Activated gamma-delta T cell treated with anti-CD3 and anti-CD28 coated beads, Interleukin-2, amount 50 U/mL, for 16 hours (primary cell): ENCODE measurements at places on chromosomes 3 and 15.

DNA sequence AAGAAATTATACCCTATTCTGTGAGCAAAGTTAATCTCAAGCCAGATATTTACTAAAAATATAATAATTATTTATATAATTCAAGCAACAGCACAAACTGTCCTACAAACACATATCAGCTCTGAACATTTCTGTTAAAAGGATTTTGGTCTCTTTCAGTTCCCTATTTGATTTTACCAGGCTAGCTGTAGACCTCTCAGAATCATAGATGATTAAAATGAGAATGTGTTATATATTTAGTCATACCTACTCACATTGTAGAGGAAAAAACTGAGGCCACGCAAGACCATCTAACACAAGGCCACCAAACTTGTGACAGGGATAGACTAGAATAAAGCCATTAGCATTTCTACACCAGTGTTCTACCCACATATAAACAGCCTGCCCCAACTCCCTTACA is 28.5 kb downstream of the ACKR4 start:
- no peak for DNase-seq

GRCh38 chr15:40134885-40135284 is 26.0 kb upstream of the BUB1B start:
- no peak for DNase-seq

DNA sequence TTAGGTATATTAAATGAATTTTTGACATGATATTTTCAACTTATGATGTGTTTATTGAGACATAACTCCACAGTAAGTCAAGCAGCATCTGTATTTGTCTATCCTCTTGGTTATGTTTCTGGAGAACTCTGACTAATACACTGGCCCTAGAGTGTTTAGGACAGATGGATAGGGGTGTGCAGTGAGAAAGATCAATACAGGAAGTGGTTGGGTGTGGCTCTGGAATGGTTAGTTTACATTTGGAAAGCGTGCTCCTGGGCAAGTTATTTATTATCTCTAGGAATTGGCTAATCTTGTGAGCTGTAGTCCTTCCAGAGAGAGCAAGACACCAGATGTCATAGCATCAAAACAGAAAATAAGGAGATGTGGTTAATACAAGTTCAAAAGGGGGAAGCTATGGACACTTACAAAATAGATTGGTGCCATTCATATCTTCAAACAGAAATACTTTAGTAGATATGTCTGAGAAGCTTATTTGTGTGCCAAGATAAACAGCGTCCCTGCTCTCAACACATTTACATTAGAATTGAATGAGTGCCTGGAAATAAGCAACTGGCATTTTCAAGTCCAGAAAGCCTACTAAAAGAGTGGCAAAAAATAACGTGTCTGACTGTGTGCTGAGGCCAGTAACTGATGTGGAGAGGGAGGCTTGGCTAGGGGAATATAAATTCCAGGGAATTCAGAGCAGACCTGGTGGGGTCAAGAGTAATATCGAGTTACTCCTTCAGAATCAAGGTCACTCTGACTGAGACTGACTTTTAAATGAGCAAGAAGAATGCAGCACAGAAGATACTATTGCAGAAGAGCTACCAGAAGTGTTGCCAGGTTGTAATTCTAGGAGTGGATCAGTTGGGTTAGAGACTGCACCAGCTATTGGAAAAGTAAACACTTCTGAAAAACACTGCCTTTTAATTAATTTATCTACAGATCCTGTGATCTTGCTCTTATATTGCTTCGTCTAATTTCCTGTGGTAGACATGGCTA is 33.4 kb upstream of the PLAAT1 start:
- DNase-seq: no peak

DNA sequence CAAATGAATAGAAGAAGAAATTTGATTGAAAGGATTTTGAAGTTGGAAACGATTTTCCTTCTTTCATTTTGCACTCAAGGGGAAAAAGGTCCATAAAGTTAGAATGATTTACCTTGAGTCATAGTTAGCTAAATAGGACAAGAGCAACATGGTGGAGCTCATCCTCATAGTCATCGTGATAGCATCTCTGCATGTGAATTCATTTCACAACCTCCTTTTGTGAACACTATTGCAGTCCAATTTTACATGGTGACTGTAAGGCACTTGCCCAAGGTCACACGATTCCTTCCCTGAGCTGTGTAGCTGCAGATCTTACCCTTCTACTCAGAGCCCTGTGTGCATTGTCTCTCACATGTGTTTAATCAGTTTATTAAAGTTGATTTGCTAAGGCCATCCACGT is 359.8 kb upstream of the C2CD4B start:
- no peak for DNase-seq

DNA sequence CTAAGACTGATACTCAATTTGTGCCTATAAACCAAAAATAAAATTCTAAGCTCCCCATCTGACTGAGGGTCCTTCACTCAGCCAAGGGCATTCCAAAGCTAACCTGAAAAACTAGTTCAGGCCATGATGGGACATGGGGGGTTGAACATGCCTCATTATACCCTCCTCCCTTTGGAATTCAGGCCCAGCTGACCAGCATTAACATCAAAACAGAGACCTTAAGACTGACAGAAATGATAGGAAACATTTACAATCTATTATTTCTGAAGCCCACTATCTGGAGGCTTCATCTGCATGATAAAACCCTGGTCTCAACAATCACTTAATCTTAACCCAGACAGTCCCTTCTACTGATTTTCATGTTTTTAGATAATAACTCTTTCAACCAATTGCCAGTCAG is 140.4 kb downstream of the ANO10 start:
- no peak for DNase-seq

GRCh38 chr3:197149-197827 is 725 bp downstream of the CHL1 start:
- DNase-seq: no peak

DNA sequence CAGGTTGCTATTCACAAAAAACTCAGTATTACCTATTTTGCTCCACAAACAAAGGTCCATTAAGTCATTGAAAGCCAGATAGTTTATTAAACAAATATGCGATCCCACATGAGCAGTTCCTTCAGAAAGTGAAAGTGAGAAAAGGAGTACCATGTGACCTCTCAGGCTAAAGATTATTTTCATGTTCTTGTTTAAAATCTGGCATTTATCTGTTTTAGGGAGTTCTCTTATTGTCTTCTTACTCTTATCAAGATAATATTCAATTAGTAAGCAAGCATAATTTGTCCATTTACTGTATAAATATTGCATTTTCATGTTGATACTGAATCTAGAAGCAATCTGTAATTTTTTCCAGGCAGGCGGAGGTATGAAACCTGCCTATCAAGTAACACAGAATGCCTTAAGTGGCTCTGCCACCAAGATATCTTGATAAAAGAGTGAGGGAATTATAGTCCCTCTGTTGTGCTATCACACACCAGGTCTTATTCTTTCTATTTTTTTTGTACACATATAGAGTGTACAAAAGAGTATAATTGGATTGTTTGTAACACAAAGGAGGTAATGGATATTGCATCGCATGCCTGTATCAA is 20.1 kb upstream of the PLSCR5 start:
- DNase-seq: no peak

- no peak for DNase-seq
Observed at GRCh38 chr3:23981955-23982354, 36.9 kb downstream of the NR1D2 start.

GRCh38 chr3:16395212-16395611 is 118.3 kb downstream of the RFTN1 start:
- DNase-seq: no peak

DNA sequence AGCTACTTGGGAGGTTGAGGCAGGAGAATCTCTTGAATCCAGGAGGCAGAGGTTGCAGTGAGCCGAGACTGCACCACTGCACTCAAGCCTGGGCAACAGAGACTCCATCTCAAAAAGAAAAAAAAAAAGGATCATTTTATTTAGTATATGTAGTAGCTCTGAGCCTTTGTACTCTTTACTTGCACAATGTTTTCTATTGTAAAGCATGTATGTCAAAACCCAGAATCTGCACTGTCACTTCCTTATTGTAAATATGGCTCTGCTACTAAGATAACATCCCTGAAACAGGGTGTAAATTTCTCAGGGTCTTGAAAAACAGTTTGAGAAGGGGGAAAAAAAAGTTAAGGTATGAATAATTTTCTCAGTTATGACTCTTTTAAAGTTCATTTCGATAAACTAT is 35.1 kb downstream of the SLMAP start:
- no peak for DNase-seq

- DNase-seq: no peak
Observed at GRCh38 chr15:25932696-25933095, 69.6 kb upstream of the ATP10A start.

GRCh38 chr15:46177219-46177618 is 542.4 kb downstream of the SQOR start:
- no peak for DNase-seq

GRCh38 chr3:145089337-145089736 is 1071.6 kb downstream of the PLOD2 start:
- no peak for DNase-seq

GRCh38 chr3:24185738-24186384 is 240.8 kb downstream of the NR1D2 start:
- no peak for DNase-seq

- DNase-seq: no peak
Observed at GRCh38 chr3:16940769-16941700, 56.3 kb downstream of the PLCL2 start.

DNA sequence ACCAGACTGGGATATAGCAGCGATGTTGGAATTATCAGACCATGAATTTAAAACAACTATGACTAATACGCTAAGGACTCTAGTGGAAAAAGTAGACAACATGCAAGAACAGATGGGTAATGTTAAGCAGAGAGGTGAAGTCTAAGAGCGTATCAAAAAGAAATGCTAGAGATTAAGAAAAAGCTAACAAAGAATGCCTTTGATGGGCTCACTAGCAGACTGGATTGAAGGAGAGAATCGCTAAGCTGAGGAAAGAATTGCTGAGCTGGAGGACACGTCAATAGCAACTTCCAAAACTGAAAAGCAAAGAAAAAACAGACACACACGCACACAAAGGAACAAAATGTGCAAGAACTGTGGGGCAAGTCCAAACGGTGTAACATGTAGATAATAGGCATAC is 20.0 kb upstream of the CMTM6 start:
- no peak for DNase-seq

DNA sequence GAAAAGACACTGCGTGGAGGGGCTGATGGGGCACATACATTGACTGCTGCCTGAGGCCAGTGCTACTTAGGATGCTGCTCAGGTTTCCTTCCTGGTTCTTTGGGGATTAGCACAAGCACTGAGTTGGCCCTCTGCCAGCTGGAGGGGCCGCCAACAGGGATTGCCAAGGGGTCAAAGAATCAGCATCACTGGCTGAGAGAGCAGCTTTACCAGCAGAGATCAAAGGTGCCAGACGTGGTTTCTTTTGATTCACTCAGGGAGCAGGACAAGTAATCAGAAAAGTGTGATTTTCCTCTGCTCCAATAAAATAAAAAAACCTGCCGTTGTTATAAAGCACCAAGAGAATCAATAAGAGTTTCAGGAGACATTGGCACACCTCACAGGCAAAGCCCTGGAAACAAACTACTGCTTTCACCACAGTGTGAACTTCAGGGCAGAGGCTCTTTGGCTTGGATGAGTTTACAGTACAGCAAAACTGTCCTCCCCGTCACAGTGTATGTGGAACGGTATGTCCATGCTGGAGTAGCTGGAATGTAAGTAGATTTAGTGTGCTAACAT is 45.8 kb upstream of the FSIP1 start:
- DNase-seq: no peak

GRCh38 chr3:39814007-39814406 is 4.6 kb downstream of the MYRIP start:
- no peak for DNase-seq

DNA sequence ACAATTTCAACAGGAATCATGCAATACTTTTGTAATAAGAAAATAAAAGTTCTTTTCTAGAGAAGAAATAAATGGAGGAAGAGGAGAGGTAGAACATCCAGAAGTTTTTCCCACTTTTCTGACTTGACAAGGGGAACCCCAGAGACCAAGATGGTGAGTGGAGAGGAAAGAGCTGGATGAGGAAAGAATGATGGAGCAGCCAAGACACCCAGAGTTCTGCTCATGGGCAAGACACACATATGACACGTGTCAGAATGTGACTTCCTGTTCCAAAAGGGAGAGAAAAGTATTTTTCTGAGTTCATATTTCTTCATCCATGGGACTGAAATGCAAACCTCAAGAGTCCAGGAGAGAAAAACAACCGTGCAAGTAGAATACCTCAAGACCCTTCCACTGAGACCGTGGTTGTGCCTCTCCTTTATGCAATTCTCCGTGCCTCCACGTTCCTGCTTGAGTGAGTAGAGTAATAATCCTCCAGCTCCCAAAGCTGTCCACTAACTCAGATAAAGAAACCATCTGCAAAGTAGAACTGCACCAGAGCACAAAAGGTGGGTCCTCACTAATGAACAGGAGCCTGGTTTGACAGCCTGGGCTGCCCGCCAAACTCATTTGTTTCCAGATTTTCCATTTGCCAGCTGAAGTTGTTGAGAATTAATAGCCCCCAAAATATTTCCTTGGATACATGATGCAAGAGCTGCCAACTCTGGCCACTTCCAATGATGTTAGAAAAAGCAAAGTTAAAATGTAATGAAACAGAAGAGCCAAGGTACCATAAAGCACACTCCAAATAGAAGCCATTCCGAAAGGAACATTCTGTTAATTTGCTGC is 272.6 kb upstream of the IGF1R start:
- DNase-seq: no peak

GRCh38 chr3:16319307-16319706 is 54.3 kb downstream of the OXNAD1 start:
- DNase-seq: peak; percentile 71

DNA sequence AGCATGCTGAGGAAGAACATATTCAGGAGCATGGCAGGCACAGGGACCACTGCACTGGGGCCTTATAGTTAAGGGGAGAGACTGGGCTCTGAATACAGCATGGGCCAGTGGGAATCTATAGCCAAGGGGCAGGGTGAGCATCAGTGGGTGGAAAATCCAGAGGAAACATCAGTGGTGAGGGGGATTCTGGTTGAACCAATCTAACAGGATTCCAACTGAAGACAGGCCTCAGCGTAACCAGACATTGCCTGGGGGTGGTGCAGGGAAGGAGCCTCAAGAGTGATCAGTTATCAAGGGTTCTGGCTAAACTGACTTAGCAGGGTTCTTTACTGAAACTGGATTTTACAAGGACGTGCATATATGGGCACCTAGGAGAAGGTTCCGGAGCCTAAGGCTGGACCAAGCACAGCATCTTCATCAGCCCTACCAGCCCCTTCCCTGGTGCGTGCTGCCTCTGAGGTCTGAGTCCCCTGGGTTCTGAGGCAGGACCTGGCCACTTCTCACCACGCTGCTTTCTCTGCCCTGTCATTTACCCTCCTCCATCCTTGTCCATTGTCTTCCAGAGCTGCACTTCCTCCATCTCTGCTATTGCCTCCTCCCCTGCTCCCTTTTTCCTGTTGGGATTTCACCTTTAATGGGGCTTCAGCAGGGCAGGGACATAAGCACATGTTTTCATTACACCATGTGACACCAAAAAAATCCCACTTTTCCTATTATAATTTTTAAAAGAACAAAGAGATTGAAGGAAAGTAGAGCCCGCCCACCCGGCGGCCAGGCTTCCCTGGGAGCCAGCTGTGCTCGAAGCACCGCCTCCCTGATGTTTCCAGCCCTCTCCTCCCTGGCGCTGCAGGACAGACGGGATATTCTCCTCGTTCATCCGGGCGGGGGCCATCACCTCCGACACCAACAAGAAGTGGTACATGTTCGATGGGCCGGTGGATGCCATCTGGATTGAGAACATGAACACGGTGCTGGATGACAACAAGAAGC is 52.1 kb downstream of the DNAH1 start:
- DNase-seq: no peak

GRCh38 chr3:72309661-72310418 is 524.9 kb upstream of the PROK2 start:
- DNase-seq: no peak
